ENCODE measurements at places on chromosomes 13 and 19.

GRCh38 chr19:54380897-54381296 lies 16.2 kb upstream of the LAIR1 start:
- DNase-seq, result no peak

DNA sequence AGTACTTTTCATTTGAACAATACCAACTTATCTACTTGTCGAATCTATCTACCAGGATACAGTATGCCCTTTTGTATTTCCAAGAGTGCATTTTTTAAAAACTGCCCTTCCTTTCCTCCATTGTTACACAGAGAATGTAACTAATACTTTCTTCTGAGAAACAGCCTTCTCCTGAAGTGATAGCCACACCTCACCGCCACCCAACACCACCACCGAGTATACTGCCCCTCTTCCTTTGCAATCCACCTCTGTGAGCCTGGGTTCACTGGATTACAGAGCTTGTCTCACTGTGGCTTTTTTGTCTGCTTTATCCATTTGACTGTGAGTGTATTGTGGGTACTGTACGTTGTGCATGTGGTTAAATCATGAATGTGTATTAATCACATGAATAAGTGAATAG lies 305.4 kb downstream of the KLF12 start:
- DNase-seq, result no peak

GRCh38 chr19:1035998-1036621 lies 3.8 kb upstream of the ABCA7 start:
- no peak for DNase-seq

DNA sequence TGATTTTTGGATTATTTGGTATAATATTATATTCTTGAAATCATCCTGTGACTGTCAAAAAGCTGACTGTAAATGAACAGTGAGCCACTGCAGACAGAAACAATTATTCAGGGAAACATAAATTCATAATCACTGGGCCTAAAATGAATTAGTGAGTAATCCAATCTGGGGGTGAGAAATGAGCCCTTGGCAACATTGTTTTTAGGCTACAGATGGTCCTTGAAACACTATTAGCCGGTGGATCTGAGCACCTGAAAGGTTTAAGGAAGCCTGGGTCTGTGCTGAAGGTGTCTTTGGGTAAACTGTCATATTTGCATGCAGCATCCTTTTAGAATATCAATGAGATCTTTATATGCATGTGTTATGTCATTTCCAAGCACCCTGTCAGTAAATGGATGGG lies 290.7 kb downstream of the ATP8A2 start:
- DNase-seq, result no peak

GRCh38 chr13:21703846-21704245 lies 33.0 kb downstream of the FGF9 start:
- DNase-seq, result no peak

DNA sequence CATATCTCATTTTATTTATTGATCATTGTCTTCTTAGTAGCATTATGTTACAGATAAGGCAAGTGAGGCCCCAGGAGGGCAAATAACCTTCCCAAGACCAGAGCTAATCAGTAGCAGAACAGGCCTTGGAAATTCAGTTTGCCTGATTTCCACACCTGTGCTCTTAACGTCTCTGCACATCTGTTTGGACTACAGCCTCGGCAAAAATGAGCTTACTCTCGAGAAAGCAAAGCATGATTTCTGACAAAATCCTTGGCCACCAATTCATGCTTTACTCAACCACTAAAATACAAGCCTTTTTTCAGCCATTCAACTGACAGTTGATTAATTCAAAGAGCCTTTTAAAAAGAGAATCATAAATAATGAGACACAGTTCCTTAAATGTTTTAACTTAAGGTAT lies 309.3 kb upstream of the HTR2A start:
- no peak for DNase-seq

DNA sequence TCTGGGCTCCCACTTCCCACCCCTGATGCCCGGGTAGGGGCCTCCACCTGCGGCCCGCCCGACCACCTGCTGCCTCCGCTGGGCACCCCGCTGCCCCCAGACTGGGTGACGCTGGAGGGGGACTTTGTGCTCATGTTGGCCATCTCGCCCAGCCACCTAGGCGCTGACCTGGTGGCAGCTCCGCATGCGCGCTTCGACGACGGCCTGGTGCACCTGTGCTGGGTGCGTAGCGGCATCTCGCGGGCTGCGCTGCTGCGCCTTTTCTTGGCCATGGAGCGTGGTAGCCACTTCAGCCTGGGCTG lies 7.9 kb downstream of the DBP start:
- DNase-seq, result no peak

- peak; percentile 27 for DNase-seq
These were observed 4.3 kb upstream of the C5AR1 start for GRCh38 chr19:47305309-47305751.

- no peak for DNase-seq
These were observed 7.3 kb downstream of the ADGRL1 start for GRCh38 chr19:14198384-14199376.

GRCh38 chr19:2235381-2236063 lies 607 bp downstream of the PLEKHJ1 start:
- DNase-seq, result no peak

DNA sequence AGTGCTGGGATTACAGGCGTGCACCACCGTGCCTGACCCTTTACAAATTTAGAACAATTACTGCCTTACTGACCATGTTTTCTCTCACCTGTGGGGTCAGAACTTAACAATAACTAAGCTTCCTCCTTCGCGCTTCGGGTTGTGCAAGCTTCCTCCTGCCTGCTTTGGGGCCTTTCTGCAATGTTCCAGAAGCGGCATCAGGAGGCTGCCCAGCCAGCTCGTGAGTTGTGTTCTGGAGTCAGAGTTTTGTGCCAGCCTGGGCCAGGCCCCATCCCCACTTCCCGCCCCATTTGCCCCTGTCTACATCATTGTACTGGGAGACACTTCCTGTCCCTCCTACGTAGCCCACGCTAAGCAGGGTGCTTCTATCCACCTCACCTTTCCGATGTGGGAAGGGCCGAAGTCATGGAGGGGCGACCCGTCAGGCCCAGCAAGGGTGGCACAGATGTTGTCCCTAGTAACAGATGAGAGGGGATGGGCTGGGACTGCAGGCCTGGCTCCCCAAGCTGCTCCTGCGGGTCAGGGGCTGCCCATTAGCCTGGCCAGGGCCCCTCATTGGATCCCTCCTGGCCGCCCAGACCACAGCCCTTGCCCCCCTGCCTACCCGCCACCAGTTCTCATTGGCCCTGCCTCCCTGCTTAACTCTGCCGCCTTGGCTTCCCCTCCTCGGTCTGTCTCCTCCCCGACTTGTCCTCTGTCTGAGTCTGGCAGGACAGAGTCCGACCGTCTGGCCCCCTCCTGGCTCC lies 13.4 kb downstream of the UHRF1 start:
- no peak for DNase-seq

GRCh38 chr19:49656456-49657109 lies 9.1 kb downstream of the IRF3 start:
- no peak for DNase-seq

GRCh38 chr13:111385183-111385857 lies 64.9 kb downstream of the TEX29 start:
- DNase-seq, result no peak

GRCh38 chr19:12750851-12751250 lies 740 bp upstream of the BEST2 start:
- no peak for DNase-seq

DNA sequence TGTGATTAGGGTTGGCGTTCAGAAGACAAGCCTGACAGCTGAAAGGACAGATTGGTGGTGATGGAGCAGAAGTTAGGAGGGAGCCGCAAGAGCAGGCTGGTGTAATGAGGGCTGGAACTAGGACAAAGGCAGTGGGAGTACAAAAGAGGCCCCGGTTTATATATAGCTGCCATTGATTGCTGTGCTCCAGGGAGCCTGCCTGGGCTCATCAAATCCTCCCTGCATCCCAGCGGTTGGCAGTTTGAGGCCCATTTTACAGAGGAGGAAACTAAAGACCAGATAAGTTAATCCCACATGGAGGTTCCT lies 123.7 kb downstream of the CACNA1A start:
- DNase-seq, result no peak

- DNase-seq, result no peak
These were observed 18.9 kb upstream of the EPHX3 start for GRCh38 chr19:15251010-15251748.

DNA sequence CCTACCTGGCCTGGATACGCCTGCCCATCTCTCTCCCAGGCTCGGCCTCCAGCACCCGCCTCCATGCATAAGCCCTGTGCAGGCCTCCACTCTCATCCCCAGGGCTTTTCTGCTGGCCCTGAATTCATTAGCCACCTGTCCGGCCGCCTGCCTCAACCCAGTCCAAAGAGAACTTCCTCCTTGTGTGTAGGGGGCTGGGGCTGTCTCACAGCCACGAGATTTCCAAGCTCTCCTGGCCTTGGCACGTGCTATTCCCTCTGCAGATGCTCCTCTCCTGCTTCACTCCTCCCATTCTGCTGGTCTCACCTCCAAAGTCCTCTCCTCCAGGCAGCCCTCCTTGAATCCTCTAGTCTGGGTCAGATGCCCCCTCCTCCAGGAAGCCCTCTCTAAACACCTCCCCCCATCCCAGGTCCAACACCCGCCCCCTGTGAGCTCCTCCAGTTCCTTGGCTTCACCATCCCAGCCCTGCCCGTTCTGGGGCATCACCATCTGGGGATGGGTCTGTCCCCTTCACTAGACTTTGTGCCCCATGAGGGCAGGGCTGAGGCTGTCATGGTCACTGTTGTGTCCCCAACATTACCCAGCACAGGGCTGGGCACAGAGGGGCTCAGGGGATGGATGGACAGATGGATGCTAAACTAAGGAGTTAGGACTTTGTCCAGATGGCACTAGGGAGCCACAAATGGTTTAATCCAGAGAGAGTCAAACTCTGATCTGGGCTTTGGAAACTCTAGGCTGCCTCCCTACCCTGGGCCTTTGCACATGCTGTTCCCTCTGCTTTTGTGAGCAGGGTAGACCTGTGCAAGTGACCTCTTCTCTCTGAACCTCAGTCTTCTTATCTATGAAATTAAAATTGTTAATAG lies 14.8 kb downstream of the MEIS3 start:
- no peak for DNase-seq

DNA sequence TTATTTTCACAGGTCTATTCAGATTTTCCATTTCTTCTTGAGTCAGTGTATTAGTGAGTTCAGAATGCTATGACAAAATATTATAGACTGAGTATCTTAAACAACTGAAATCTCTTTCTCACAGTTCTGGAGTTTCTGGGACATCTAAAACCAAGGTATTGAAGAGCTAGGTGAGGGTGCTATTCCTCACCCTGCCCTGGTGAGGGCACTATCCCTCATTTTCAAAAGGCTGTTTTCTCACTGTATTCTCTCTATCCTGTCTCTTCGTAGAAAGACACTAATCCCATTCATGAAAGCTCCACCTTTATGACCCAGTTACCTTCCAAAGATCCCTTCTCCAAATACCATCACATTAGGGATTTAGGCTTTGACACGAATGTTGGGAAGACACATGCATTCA lies 1617.1 kb downstream of the PCDH9 start:
- DNase-seq, result no peak

GRCh38 chr13:19681517-19681916 lies 48.1 kb downstream of the MPHOSPH8 start:
- DNase-seq, result no peak

- no peak for DNase-seq
These were observed 23.5 kb downstream of the CEACAM16 start for GRCh38 chr19:44722131-44723121.

GRCh38 chr13:30341815-30342570 lies 34.6 kb upstream of the KATNAL1 start:
- DNase-seq, result no peak

DNA sequence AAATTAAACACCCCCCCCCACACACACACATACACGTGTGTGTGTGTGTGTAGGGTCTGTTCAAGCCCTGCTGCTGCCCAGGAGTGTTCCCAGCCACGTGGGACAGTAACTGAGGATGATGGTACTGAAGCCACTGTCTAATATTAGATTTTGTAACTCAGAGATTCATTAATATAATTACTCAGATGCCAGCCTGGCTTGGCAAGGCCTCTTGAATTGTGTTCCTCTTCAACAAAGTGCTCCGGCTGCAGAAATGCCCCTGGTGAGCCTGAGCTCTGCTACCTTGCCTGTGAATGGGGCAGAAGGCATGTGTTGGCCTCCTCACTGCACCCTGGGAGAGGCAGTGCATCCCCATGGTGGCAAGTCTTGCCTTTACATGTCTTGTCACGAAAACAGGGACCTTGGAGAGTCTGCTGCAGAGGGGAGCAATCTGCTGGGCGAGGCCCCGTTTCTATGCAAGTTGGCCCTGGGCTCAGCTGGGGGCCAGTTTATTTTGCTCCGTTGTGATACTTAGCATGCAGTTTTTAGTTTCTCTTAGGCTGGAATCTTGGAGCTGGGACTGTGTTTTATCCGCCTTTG lies 44.0 kb downstream of the NFIX start:
- no peak for DNase-seq

- no peak for DNase-seq
These were observed 134.1 kb upstream of the SLC10A2 start for GRCh38 chr13:103200118-103200885.

GRCh38 chr19:38512277-38512676 lies 78.8 kb downstream of the RYR1 start:
- DNase-seq, result no peak

- no peak for DNase-seq
These were observed 181.1 kb downstream of the TSHZ3 start for GRCh38 chr19:31168106-31168625.

DNA sequence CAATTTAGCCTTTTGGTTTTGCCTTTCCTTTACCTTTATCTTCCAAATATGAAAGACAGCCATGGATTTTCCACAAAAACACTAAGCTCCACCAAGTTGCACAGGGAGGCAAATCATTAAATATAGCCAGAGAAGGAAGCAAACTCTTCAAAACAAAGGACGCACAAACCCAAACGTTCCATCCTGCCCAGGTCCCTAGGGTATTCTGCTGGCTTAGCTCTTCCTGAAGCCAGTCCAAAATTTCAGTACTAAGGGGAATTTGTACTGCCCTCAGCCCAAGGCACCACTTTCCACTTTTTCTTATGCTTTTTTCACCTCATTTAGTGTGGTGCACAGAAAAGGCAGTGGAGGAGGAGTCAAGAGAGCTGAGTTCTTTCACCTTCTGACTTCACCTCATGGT lies 169.9 kb downstream of the FLT1 start:
- DNase-seq, result no peak

DNA sequence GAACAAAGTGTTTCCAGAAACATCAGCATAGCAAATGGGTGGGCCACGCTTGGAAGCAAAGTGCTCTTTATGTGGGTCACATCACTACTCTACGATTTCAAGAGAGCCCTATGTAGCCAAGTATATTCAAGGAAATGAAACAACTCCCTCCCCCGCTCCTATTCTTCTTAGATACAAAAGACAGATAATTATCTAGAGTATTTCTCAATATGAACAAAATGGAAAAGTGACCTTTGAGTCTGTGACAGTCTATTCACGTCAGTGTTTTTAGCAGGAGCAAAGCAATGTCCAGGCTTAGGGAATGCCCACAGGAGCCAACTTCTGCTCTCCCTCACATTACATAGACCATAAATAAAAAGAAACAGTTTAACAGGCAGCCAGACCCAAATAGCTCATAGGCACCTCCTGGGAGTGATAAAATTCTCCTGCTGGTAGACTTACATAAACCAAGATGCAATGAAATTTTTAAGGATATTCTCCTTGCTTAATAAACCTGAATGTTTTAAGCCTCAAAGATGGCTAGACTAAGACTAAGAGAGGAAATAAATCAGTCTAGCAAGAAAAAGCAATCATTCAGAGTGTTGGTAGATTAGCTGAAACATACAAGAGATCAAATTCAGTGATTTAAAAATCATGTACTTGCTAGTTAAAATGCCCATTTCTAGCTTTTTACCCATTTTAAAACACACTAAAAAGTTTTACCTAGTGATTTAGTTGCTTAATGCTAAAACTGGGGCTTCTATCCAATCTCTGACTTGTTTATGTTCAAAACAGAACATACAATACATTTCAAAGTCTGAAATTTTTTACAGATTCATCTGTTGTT lies 182.8 kb downstream of the RGCC start:
- DNase-seq, result no peak
